ENCODE measurements at places on chromosomes 16 and 17.
A peak's percentile ranks its signal among the peaks of the same experiment; 100 is the strongest.

DNA sequence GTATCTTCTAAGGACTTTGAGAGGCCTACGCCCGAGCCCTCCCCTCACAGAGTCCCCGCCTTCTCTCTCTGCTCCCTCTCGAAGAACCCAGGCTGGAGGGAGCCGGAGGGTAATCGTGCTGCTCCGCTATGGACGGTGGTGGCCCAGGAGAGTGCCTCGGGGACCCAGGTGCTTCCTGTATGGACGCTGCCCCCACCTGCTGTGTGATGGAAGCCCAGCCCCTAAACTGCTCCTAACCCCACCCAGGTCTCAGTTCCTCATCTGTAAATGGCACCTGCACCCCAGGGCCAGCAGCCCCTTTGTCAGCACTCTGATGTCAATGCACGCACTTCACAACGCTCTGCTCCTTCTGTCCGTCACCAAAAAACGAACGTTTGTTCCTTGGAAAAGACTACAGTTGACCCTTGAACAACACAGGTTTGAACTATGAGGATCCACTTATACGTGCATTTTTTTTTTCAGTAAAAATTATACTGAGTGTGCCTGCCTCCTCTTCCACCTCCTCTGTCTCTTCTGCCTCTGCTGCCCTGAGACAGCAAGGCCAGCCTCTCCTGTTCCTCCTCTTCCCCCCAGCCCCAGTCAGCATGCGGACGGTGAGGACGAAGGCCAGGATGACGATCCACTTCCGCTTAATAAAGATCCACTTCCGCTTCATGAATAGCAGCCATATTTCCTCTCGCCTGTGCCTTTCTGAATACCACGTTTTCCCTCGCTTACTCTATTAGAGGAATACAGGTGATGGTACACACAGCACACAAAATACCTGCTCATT lies 118.3 kb downstream of the BANP start:
- DNase-seq, result no peak

DNA sequence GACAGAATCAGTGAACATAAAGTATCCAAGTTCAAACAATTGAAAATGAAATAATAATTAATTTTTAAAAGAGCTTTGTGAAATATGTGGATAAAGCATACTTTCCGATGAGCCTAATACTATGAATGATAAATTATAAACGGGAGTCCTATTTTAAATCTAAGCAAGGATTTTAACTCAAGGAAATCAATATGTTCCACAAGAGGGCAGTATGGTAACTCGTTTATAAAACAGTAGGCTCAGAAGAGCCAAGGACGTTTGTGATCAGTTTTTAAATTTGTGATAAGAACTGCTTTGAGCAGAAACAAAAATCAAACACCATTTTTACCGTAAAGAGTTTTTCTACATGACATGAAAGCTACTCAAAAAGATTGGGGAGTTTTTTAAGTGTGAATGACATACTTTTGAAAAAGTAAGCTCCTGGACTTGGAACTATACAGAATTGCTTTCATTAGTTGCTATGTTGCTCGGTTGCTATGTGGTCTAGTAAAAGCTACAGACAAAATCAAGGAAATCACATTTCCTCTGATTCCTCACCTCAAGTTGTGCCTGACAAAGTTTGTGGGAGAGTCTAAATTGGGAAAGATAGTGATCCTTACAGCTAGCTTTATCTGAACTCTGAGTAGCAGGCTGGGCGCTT lies 11.8 kb upstream of the TEKT1 start:
- DNase-seq, result peak; percentile 48

DNA sequence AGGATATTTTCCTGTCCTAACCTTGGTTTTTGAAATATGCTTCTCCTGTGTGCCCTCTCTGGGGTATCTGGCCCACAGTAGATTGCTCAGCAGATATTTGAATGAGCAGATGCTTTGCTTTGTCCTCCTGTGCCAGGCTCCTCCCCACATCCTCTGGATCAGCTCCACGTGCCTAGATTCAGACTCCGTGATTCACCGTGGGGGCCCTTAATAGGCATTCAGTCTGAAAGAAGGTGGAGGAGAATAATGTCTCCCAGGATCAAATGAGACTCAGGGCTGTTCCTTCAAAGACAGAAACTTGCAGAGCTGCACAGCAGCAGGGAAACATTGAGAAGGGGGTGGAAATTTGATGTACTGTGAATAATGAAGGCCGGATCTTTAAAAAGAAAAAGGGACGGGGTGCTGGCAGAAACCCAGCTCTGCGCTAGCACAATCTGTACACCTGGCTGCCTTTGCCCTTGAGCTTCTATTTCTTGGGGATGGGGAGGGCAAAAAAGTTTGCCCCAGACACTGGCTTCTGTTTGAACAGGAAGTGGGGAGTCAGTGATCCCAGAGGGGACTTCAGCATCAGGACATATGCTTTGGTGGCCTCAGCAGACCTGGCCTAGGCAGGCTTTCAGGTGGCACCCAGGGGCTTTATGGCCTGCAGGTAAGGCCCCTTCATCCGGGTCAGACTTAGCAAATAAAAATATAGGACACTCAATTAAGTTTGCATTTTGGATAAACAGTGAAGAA lies 15.9 kb upstream of the SLC12A3 start:
- DNase-seq, result no peak

DNA sequence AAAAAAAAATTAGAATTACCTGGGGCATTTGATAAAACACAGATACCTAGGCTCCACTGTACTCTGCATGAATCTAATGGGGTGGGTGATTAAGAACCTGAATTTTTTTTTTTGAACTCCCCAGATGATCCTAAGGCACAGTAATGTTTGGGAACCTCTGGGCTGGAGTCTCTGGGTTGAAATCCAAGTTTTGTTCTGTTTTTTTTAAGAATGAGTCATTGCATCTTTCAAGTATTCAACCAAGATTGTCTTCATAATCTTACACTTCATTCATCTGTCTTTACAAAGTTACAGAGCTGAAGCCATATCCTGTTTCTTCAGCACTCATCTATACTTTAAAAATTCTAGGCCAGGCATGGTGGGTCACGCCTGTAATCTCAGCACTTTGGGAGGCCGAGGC lies 52.6 kb downstream of the PIGL start:
- no peak for DNase-seq

DNA sequence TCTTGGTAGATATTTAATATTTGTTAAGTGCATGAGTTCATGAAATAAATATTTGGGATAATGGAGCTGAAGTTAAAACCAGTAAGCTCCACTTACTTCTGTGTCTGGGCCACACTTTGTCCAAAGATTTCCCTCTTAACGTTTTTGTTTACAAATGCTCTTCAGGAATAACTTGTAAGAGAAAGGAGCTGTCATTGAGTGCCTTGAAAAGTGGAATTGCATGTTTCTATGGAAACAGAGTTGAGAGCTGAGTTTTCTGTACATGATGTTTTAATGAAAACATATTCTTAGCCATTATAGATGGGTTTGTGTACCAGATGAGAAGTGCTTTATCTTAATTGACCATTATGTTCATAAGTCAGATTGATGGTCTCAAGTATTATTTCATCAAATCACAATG lies 1045.4 kb upstream of the EEF2KMT start:
- no peak for DNase-seq

GRCh38 chr17:4788159-4788806 lies 481 bp upstream of the GLTPD2 start:
- no peak for DNase-seq

Data from glomerular endothelial cell (primary cell).